ENCODE measurements at places on chromosomes 3 and 15.

DNA sequence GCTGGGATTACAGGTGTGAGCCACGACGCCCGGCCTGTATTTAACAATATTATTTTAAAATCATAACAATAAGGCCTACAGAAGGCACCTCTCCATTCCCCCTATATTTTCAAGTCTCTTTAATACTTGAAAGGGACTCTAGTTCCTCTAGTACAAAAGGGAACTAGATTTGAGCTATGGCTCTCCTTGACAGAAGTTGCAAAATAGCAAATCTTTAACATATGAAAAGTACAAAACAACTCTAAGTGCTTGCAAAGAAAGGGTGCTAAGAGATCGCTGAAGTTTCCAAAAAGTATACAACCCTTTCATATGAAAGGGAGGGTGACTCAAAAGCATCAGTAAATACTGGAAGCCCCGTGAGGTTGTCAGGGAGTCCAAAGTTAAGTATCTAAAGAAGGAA is 23.8 kb downstream of the AP3S2 start:
- no peak for DNase-seq

- DNase-seq = no peak
Measured at GRCh38 chr3:41222501-41222900, 23.2 kb downstream of the CTNNB1 start.

GRCh38 chr3:96622878-96623277 is 191.5 kb upstream of the EPHA6 start:
- DNase-seq = no peak

DNA sequence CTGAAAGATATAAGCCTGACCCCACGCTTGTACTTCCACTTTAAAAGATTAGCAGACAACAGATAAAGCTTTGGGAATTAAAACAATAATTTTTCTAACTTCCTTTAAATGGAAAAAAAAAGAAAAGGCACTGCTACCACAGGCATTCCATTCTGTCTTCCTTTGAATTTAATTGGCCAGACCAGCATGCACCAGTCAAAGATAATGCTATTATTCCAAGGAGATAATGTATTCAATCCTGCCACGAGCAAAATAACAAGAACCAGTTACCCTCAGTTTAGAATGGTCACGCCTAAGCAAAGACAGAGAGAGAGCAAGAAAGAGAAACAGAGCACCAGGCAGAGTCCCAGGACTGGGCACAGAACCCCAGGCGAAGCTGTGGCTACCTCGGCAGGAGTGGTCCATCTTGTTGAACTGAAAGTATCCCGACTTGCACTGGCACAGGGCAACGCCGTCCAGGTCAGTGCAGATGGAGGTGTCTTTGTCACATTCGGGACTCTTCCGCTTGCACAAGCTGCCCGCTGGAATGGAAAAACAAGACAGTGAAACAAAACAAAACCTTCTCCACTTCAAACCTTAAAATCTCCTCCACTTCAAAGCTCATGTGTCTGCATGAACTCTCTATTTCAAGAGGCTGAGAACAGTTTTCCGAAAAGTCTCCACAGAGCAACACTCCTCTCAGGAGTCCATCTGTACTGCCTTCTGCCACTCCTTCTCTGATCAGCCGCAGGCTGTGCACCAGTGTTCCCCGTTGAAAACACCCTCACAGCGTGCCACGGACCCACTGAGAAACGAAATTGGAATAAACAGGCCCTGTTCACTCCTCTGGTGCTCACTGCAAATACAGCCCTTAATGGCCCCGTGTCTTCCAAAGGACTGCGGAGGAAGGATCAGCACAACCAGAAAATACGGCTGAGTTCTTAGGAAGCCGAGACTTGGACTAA is 58.2 kb downstream of the HEG1 start:
- DNase-seq = no peak

DNA sequence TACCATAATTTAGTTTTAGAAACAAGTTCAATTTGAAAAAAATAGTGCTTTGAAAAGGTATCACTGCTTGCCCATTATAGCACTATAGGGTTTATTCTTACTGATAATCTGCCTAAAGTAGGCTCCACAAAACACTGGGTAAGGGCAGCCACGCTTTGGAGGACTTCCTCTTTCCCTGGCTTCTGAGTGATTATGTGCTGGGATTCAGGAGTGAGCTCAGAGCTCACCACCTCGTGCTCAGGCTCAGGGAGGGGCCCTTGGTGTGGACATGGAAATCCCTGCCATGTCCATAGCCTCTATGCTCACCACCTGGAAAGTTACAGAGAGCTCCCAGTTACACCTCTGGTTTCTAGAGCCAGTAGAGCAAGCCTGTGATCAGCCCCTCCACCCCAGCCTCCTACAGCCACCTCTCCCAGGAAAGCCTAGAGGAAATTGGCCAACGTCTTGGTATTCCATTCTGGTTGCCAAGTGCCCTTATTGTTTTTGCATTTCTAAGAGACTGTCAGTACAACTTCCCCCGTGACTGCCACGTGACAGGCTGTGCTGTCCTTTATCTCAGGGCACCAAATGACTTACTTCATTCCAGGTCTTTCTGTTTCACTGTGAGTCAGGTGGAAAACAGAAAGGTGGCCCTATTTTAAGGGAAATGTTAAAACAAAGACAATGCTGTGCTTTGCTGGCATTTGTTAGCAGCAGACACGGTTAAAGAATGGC is 316.0 kb downstream of the RORA start:
- DNase-seq = peak; percentile 37

GRCh38 chr3:106381939-106382335 is 513.1 kb upstream of the CBLB start:
- no peak for DNase-seq

- DNase-seq = no peak
Measured at GRCh38 chr3:14522129-14522691, 17.9 kb downstream of the GRIP2 start.

GRCh38 chr3:52756141-52756540 is 14.6 kb downstream of the NEK4 start:
- DNase-seq = no peak

- no peak for DNase-seq
Measured at GRCh38 chr3:171871392-171872274, 28.5 kb downstream of the TMEM212 start.

GRCh38 chr15:91912336-91912735 is 58.8 kb downstream of the SLCO3A1 start:
- no peak for DNase-seq

GRCh38 chr3:190261015-190261414 is 61.2 kb downstream of the CLDN1 start:
- no peak for DNase-seq

- no peak for DNase-seq
Measured at GRCh38 chr3:148852271-148852992, 12.7 kb upstream of the CPA3 start.

DNA sequence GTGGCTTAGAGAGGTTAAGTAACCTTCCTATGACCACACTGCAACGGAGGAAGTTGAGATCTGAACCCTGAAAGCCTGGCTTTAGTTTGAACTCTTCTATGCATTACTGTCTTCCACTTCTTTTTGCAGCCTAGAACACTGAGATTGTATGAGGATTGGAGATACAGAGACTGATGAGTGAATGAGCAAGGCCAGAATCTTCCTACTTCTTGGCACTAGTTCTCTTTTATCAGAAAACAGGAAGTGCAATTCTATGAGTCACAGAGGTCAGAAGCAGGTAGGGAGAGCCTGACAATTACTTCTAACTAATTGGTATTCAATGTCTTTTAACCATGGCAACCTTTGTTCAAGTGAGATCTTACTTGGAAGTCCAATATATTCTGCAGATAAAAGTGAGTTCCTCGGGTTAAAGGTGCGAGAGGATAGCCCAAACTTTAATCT is 219.0 kb downstream of the SHQ1 start:
- DNase-seq = no peak

GRCh38 chr15:73573037-73573436 is 60.2 kb downstream of the NPTN start:
- DNase-seq = no peak

GRCh38 chr15:61892140-61892539 is 168.1 kb downstream of the VPS13C start:
- no peak for DNase-seq

DNA sequence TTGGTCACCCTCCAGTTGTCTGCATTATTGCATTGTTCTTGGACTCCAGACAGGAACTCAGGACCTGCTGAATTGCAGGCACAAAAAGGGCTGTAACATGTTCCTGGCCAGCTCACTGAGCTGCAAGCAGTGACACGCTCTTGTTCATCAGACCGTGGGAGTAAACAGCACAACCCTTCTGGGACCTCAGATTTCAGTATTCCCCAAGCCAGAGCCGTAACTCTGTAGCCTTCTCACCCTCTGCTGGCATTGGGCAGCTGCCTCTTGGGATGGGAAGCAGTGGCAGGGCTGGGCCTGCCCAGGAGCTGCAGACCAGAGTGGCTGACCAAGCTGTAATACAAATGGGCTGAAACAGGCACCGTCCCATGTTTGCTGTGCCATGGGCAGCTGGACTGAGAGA is 607.1 kb upstream of the BCHE start:
- no peak for DNase-seq

- DNase-seq = no peak
Measured at GRCh38 chr15:82047453-82048400, 1.9 kb upstream of the MEX3B start.

DNA sequence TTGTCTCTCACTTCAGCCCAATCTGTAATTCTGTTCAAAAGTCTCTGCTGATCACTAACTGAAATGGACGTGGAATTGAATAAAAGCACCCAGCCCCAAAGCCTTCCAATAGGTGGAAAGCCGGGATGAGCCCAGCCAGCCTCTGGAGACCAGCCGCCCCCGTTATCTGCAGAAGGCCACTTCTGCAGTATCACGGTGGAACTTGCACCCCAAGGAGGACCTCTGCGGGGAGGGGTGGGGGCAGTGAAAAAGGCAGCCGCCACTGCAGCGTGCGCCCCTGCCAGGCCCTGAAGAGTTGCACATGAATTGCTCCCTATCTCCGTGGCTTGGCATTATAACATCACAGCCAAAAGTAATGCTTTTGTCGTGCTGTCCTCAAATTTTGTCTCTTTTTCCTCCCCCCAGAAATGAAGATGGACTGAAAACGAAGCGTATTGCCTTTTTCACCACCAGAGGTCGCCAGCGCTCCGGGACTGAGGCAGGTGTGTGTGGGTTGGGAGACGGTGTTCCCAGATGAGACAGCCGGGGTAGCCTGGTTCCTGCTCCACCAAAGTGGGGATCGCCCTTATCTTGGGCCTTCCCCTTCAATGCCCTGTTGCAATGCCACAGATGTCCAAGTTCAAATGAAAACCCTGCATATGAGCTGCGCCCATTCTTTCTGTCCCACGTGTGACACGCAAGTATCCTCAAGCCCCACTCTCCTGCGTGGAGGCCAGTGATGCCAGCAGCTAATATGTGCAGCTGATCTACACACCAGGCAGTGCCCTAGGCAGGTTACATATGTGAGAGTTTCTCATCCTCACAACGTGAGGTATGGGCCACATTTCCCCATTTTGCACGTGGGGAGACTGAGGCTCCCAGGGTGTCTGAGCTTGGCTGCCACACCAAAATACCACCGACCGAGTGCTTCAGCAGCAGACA is 96.0 kb downstream of the LRRK1 start:
- DNase-seq = peak; percentile 42

DNA sequence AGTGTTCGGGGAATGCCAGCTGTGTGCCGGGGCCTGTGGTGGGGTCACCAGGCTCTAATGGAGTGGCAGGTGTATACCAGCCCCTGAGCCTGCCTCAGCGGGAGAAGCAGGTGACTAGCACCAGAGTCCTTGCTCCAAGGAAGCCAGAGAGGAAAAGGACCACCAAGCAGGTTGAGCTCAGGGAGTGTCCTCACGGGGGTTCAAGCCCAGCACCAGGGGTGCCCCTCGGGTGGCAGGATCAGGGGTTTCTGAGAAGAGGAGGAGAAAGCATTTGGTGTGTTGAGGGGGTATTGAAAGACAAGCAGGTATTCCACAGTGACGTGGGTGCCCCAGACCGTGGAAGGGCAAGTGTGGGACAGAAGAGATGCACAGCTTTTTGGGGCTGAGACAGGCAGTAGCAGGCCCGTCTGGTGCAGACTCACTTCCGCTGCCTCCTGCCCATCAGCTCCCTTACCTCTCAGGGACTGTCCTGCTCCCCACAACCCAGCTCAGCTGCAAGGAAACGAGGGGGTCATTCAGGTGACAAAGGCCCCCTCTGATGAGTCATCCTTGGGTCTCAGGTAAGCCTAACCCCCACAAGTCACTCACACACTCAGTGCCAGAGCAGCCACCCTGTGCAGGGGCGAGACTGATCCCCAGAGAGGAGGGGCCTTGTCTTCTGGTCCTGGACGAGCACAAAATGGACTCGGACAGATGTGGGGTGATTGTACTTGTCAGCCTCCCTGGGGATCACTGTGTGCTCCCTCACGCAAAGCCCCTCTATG is 21.4 kb upstream of the POC1A start:
- DNase-seq = no peak

GRCh38 chr3:72951259-72951722 is 45.3 kb upstream of the PPP4R2 start:
- no peak for DNase-seq

GRCh38 chr3:194485881-194486539 is 792 bp downstream of the ATP13A3 start:
- peak; percentile 60 for DNase-seq

DNA sequence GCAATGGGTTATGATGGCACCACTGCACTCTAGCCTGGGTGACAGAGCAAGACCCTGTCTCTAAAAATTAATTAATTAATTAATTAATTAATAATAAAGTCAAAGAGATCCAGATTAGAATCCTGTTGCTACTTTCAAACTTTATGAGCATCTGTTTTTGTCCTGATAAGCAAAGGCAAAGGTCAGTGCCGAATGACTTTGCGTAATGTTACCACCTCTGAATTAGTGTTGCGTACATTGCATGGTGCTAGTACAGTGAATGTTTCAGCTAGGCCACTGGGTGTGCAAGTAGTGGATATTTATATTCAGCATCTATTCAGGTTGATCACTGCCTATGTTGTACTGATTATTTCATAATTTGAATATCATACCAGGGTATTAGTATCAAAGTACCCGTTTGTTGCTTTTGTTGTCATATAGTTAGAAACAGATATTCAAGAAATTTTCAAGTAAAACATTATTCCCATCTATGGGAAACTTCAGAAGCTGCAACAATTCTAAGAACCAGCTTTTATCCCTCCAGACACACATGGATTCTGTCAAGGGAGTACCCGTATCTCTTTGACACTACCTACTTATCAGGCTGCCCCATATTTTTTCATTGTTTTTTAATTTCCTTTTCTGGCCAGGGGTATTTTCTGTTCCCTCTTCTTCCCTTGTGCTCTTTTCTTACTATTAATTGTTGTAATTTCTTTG is 127.1 kb upstream of the GRM7 start:
- no peak for DNase-seq

- DNase-seq = peak; percentile 91
Measured at GRCh38 chr3:143001369-143002082, at the start of gene U2SURP. U2SURP (plus strand) TSS chr3:143001570; CDS start chr3:143001629, 59 bp downstream.

- DNase-seq = no peak
Measured at GRCh38 chr15:56892659-56893363, 25.6 kb upstream of the TCF12 start.

DNA sequence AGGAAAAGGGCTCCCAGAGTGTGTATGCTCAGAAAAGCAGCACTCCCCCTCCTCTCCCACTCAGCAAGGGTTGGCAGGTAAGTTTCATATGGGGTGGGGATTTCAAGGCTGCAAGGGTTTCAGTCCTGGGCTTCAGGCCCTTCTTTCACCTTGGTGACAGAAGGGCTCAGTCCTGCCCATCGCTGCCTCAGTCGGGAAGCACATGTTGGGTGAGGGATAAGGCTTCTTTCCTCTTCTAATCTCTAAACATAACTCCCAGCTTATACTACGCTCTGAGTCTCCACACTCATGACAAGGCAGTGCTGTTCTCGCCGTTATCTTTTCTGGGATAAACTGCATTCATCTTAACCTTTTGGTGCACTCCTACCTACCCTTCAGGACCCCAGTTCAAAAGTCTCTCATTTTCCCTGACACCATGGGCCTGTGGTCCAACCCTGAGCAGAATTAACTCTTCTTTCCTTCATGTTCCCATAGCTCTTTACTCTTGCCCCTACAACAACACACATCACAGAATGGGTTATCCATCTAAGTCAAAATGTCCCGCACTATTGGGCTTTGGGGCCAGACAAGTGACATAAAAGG is 17.0 kb downstream of the RAB43 start:
- DNase-seq = no peak
